HT1080 (cell line): ENCODE measurements at places on chromosomes 13 and 19.
A peak's percentile ranks its signal among the peaks of the same experiment; 100 is the strongest.

DNA sequence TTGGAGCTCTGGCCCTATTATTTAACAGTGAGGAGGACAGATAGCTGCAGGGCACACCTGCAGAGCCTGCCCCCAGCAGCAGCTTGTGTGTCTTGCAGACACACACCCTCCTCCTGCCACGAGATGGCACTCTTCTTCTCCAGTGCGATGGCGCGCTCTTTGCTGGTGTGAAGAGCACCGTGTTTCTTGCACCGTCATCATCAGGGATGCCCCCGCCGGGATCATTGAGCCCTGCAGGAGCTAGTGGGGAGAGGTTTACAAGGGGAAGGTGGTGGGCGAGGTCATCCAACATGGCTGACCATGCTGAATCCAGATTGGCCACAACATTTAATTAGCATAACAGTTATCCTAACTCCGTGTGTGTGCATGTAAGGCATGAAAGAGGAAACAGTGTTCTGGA, 105.6 kb downstream of the RAB20 start:
- DNase-seq, result peak; percentile 65

- DNase-seq, result peak; percentile 66
These were observed 10.3 kb upstream of the EDNRB start for GRCh38 chr13:77928909-77929308.

- DNase-seq, result no peak
These were observed 222.6 kb upstream of the MAB21L1 start for GRCh38 chr13:35698911-35699576.

DNA sequence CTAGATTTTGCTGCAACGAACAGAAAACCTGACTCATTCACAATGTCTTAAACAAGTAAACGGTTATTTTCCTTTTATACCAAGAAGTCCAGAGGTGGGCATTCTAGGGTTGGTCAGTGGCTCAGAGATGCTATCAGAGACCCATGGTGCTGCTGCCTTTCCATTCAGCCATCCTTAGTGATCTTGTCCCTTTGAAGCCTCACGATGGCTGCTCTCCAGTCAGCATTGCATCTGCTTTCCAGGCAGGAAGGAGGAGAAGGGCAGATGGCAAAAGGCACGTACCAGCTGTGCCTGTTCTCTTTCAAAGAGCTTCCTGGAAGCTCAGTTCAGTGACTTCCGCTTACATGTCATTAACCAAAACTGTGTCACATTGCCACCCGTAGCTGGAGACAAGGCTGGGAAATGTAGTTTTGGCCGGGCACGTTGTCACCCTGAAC, 30.1 kb downstream of the WDFY2 start:
- no peak for DNase-seq

DNA sequence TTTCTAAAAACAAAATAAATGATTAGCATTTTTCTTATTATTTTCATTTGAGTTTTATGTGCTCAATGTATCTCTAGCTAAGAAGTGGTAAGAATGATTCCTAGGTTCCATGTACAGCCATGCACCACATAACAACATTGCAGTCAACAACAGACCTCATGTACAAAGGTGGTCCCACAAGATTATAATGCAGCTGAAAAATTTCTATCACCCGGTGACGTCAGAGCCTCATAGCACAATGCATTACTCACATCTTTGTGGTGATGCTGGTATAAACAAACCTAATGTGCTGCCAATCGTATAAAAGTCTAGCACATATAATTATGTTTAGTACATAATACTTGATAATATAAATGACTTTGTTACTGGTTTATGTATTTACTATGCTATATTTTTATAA, 120.5 kb downstream of the SLC7A1 start:
- peak; percentile 66 for DNase-seq

DNA sequence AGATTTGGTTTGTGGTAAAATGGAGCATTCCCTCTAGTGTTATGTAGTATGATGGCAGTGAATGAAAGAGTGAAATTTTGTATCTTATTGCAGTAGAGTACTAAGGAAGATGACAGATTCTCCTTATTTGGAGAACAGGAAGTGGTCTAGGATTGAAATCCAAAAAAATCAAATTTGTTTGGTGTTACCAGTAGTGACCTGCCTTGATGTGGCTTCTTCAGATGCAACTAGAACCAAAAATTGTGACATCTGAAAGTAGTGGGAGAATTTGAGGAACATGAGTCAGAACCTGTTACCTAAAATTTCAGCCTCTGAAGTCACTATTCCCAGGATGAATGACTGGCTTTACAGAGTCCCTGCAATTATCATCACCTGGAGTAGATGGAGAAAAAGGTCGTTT, 165.9 kb downstream of the KLF5 start:
- DNase-seq, result peak; percentile 70

DNA sequence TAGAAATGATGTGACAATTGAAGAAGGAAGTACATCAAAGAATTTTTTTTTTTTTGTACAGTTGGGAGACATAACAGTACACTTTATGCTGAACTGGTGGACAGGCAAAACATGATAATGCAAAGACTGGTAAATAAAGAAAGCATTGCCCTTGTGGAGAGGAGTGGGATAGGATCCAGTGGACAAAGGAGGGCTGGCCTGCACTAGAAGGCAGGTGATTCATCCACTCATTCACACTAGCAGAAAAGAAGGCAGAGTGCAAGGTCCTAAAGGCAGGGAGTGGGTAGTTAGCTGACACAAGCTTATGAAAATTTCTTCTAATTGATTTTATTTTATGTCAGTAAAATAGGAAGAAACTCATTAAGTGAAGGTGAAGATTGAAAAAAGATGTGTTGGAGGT, 17.6 kb upstream of the NALCN start:
- DNase-seq, result peak; percentile 52

DNA sequence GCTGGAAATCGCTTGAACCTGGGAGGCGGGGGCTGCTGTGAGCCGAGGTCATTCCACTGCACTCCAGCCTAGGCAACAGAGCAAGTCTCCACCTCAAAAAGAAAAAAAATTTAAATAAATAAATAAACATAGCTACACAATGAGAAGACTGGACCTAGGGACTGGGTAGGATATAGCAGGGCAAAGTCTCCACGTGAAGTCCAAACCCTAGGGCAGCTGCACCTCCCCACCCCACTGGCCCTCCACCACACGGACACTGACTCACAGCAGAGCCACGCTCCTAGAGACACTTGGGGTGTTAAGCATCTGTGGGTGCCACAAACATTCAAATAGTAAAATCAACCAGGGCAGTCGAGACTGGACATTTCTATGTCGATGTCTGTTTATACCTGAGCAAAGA, 7.1 kb downstream of the LATS2 start:
- DNase-seq, result no peak

DNA sequence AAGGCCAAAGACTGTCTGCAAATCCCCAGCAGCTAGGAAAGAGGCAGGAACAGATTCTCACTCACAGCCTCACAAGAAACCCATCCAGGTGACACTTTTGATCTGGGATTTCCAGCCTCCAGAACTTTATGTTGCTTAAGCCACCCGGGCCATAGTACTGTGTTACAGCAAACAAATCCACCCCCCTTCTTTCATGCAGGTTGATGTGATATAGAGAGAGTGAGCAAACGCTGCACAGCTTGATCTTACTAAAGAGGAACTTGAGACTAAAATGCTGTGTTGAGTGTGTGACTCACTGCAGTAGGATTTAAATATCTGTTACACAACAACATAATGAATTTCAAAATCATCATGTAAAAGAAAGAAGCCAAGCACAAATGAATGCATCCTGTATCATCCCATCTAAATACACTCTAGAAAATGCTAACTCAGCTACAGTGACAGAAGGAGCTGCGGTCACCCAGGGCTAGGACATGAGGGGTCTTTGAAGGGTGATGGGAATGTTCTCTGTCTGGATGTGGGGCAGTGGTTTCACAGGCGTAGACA, 32.2 kb downstream of the RCBTB2 start:
- DNase-seq, result peak; percentile 65

DNA sequence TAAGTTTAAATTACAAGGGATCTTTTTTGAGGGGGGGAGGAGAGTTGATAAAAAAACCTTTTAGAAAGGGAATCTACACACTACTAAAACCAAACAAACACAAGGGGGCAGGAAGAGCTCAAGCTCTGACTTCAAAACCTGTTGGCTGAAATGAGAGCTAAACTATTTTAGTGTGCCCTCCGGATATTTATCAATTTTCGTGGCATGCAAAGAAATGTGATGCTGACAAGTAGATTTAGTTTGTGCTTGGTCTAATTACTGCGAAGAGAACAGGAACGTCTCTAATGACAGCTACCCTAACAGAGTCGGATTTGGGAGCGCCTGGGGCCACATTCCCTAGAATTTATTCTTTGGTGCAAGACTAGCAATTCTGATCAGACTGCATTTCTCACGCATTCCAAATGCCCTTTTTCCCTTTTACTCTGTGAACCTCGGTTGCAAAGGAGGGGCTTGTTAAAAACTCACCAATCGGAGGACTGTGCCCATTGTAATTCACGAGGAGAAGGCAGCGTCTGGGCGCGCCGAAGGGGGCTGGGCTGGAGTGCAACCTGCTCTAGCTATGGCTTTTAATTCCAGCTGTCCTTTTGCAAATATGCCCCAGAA, 802 bp upstream of the FREM2 start:
- DNase-seq, result no peak

- no peak for DNase-seq
These were observed 15.4 kb downstream of the TNFAIP8L1 start for GRCh38 chr19:4654437-4655361.

- no peak for DNase-seq
These were observed 275.8 kb upstream of the SOX1 start for GRCh38 chr13:111791131-111791530.

DNA sequence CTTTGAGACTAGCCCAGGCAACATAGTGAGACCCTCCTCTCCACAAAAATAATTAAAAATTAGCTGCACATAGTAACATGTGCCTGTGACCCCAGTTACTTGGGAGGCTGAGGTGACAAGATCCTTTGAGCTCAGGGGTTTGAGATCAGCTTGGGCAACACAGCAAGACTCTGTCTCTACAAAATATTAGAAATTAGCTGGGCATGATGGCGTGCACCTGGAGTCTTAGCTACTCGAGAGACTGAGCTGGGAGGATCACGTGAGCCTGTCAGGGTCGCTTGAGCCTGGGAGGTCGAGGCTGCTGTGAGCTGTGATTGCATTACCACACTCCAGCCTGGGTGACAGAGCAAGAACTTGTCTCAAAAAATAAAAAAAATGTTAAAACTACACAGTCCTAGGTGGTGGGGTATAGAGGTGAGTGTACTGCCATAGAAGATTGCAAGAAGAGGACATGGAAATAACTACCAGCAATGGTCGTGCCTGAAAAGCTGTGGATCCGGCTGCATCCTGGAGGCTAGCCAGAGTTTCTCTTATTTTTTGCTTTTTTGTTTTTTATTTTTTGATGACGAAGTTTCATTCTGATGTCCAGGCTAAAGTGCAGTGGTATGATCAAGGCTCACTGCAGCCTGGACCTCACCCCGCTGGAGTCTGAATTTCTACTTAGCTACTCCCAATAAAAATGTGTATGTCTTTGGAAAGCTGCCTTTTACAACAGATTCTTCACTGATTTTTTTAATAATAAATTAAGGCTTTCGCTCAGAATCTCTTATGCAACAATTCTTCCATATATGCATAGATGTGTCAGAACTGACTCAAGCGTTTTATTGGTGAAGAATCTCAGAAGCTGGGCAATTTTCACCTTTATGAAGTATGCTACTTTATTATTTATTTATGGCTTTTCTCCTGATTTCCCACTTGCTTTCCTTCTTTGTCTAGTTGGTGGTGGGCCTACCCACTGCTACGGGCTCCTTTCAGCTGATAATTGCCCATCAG, 393.8 kb downstream of the TSHZ3 start:
- no peak for DNase-seq

GRCh38 chr19:13611596-13611995, 105.3 kb upstream of the CACNA1A start:
- DNase-seq, result no peak

GRCh38 chr13:44843403-44843802, 145.9 kb downstream of the NUFIP1 start:
- DNase-seq, result peak; percentile 76

- DNase-seq, result no peak
These were observed 393.8 kb downstream of the PCDH20 start for GRCh38 chr13:61021838-61022237.

DNA sequence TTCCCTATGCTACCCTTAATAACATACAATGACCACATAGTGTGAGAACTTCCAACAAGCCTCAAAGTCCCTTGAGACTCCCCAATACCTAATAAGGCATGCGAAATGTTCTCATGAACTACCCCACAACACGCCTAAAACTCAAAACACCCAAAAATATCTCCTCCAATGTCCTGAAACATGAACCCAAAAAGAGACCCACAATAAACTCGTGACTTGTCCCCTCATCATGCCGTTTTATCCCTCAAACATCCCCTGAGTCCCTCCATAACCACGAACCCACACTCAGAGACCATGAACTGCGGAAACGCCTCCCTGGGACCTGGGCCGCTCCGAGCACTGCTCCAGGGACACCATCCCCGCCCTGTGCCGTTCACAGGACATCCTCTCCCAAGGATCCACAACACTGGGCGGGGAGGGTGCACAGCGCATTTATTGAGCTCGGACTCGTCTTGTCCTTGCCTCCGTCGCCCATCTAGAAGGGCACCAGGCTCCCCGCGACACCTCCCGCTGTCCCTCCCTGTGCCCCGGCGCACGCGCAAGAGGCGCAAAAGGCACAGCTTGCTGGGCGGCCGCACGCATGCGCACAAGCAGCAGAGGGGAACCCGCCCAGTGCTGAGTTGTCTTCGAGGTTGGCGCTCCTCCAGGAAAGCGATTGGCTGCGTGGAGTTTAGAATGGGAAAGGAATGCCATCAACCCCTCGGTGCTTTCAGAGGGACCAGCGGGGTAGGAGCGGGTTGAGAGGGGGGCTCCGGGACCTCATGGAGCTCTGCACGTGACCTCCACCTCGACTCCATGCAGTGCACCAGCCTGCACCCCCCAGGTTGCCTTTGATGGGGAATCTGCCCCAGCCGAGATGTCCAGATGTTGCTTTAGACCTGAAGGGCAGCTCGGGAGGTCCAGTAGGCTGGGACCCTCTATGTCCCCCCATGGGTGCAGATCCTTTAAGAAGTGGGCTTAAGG, 8.8 kb downstream of the FXYD3 start:
- DNase-seq, result no peak

DNA sequence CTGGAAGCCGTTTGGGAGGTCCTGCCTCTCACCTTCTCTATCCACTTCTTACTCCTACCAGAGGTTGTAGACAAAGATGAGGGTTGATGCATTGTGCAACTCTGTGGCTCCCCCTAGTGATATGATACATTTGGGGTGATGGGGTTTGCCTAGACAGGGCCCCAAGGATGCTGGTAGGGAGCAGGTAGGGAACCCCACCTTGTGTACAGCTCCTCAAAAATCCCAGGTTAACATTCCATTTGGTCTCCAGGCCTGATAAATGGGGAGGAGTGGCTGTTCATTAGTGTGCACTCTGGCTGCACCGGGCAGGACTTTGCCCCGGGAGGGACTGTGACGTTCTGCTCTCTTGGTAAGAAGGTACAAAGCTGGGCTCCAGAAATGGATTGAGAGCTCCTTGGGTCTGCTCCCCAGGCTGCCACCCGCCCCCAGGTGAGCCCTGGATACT, 19.2 kb downstream of the SIGLEC8 start:
- DNase-seq, result no peak

GRCh38 chr19:46596008-46596407, 5.1 kb upstream of the CALM3 start:
- DNase-seq, result no peak

GRCh38 chr19:50959731-50960500, 7.1 kb upstream of the KLK5 start:
- peak; percentile 4 for DNase-seq
